Cortex of kidney (tissue), 1 donor: ENCODE measurements at places on chromosomes 5 and 9.

DNA sequence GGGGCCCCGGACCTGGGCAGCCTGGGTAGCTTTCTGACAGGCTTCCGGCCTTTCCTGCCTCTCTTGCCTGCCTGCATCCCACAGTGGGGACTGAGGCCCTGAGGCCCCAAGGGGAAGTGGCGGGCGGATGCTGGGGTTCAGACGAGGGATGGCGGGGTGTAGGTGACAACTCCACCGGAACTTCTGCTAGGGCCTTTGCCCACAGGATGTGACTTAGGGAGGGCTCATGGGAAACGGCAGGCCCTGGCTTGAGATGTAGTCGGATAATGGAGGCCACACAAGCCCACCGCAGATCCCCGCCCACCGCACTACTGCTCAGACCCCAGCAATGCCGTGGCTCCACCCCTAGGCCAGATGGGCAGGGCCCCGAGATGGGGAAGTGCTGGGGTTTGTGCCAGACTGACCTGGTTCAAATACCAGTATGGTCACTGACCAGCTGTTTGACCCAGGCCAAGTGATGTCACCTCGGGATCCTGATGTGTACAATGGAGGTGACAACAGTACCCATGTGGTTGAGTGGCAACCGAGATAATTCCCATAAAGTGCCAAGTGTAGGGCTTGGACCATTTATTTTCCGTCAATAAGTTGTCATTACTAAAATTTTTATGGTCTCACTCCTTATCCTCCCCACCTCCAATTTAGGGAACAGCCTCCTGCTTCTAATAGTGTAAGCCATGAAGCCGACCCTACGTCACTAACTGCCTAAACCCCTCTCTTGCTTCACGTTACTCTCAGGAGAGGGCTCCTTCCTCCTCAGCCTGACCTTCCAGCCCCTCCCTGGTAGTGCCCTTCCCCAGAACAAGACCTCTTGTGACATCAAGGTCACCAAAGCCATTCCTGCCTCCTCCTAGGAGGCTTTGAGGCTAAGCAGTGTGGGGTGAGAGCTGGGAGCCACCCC lies 2.5 kb upstream of the CDK9 start:
- DNase-seq: no peak

DNA sequence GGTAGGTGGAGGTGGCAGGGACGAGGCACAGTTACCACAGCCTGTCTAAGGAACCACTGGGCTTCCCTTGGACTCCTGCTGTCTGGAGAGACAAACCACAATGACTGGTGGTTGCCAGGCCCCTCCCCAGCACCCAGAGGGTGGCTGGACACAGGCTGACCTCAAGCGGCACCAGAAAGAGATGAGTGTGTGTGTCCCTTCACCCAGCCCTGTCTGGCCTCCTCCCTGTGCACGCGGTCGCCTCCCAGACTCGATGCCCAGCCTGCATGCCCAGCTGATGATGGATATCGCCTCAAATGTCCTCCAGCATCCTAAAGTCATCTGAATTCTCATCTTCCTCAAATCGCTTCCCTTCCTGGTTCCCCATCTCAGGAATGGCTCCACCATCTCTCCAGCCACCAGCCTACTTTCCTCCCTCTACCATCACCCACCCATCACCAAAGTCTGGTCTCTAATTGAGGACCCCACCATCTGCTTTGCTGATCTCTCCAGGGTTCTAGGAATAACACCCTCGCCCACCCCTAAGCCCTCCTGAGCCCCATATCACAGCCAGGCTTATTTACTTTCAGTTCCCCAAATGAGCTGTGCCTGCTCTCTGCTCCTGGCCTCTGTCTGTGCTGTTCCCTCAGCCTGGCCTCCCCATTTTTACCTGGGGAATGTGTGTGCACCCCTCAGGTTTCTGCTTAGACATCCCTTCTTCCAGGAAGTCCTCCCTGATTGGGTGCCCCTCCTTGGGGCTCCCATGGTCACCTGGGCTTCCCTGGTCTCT lies 52.5 kb upstream of the GGTA1 start:
- DNase-seq: no peak

- DNase-seq: no peak
These were observed 19.7 kb upstream of the CPLX2 start for GRCh38 chr5:175851727-175852126.

DNA sequence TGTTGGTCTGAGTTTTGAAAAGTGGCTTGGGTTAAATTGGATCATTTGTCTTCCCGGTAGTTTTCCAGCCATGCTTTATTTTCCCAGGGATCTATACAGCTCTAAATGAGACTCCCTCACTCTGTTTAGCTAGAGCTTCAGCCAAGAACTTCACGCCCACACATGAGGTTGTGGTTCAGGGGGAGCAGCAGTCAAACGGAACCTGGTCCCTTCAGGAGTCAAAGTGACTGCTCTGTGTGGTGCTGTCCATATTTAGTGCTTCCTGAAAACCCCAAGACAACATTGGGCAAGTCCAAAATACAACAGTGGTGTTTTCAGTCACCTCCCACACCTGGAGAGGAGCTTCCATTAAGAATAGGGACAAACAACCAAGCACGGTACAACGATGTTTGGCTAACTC lies 90.5 kb downstream of the ANKH start:
- no peak for DNase-seq

DNA sequence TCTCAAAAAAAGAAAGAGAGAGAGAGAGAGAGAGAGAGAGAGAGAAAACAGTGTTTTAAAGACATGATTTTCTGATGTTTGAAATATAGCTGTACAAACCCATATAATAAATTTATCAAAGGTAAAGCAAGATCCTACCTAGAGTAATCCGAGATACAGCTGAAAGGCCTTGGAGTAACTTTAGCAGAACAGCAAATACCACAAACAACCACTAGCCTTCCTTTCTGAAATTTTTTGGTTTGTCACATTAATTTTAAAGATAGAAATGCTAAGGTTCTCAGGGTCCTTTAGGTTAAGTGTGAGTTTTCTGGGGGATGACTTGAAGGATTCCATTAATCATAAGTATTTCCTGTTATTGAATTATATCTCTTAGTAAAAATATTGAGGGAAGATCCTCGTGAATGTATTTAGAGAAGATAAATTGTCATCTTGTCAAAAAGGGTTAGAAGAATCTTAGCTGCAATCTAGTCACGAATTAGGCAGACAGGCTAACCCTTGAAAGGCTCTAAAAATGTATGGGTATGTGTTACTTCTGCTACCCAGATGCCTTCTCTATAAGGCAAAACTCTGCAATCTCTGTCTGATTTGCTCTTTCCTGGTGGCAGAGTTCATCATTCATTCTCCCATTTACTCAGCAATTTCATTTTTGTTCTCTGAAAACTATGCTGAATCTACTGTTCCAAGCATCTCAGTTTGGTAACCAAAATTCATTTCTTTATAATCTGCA lies 27.3 kb downstream of the F2RL2 start:
- no peak for DNase-seq

GRCh38 chr5:59484618-59485017 lies 408.9 kb downstream of the PDE4D start:
- no peak for DNase-seq

DNA sequence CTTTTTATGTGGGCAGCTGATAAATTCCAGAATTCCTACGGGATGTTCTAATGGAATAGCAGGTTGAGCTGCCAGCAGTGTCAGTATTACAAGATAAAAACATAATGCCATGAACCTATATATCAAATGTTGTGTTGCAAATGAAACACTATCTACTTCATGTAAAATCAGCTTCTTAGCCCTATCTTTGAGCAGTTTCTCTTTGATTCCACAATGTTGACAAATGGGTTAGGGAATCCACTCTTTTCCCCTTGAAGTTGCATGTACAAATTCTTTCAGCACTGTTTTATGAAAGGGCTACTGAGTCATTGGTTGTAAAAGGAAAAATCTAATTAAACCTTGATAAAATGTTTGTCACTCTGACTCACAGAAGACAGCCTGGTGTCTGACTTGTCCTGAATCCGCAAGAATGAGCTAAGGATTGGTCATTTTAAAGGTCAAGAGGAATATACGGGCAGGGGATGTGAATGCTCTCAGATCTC lies 950.6 kb upstream of the NUDT12 start:
- DNase-seq: no peak

DNA sequence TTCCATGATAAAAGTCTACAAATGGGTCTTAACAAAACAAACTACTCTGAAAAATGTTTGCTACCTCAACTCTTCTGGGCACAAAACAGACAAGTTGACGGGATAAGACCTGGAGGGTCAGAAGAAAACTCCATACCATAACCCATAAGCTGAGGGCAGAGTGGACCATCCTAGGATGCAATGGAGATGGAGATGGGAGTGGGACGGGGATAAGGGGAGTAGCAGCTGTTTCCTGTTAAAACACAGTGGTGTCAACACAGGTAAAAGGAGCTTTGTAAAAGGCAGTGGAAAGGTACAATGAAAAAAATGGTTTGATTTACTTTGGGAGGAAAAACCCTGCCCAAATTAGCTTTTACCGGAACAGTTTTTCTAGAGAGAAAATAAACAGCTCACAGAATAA lies 41.6 kb downstream of the CEMIP2 start:
- no peak for DNase-seq

DNA sequence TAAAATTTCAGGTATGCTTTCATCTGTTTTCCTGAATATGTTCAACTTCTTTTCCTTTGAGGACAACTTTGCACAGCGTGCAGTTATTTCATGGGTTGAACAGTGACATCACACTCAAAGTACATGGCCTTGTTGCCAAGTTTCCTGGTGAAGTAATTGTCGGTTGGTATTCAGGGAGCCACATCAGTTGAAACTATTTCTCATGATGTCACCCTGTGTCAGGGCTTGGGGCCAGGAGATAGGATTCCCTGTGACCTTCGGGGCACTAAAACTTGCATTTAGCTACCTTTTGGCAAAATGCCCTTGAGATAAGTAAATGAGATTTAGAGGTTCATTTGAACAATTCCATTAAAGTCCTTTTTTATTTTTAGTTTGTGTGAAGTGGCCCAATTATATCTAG lies 383.9 kb downstream of the SH3GL2 start:
- DNase-seq: no peak
